NCI-H1092 (cell line): ENCODE measurements at places on chromosomes 1 and 21.
A peak's percentile ranks its signal among the peaks of the same experiment; 100 is the strongest.

DNA sequence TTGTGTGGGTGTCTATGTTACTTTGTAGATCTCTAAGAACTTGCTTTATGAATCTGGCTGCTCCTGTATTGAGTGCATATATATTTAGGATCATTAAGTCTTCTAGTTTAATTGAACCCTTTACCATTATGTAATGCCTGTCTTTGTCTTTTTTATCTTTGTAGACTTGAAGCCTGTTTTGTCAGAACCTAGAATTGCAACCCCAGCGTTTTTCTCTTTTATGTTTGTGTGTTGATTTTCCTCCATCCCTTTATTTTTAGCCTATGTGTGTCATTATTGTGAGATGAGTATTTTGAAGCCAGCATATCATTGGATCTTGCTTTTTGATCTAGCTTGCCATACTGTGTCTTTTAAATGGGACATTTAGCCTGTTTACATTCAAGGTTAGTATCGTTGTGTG, 573.2 kb downstream of the BRINP3 start:
- DNase-seq: no peak

GRCh38 chr1:155514582-155515187, 47.9 kb downstream of the ASH1L start:
- DNase-seq: no peak

GRCh38 chr1:9128520-9129265, at the start of gene GPR157:
Gene GPR157 (minus strand): TSS chr1:9129102. CDS start chr1:9129027, 75 bp downstream.
- no peak for DNase-seq

DNA sequence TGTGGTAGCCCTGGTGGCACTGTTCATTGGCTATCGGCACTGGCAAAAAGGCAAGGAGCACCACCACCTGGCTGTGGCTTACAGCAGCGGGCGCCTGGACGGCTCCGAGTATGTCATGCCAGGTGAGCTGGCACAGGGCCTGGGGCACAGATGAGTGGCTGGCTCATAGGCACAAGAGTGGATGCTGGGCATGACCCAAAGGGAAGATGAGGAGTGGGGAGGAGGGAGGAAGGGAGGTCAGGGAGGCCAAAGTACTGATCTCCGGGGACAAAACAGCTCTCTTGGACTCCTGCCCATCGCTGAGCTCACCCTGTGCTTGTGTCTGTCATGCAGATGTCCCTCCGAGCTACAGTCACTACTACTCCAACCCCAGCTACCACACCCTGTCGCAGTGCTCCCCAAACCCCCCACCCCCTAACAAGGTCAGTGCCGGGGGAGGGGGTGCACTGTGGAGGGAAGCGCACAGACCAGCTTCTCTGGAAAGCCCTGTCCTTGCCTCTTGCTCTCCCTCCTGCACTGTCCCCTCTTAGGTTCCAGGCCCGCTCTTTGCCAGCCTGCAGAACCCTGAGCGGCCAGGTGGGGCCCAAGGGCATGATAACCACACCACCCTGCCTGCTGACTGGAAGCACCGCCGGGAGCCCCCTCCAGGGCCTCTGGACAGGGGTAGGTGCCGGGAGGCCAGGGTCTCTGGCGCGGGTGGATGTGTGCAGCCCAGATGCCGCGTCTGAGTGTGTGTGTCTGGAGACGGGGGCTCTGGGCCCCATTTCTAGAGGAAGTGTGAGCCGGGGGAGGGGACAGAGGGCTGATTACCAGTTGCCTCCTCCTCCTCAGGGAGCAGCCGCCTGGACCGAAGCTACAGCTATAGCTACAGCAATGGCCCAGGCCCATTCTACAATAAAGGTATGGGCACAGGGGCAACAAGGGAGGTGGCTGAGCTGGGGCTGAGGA, 7.3 kb upstream of the LRRC71 start:
- DNase-seq: peak; percentile 69

DNA sequence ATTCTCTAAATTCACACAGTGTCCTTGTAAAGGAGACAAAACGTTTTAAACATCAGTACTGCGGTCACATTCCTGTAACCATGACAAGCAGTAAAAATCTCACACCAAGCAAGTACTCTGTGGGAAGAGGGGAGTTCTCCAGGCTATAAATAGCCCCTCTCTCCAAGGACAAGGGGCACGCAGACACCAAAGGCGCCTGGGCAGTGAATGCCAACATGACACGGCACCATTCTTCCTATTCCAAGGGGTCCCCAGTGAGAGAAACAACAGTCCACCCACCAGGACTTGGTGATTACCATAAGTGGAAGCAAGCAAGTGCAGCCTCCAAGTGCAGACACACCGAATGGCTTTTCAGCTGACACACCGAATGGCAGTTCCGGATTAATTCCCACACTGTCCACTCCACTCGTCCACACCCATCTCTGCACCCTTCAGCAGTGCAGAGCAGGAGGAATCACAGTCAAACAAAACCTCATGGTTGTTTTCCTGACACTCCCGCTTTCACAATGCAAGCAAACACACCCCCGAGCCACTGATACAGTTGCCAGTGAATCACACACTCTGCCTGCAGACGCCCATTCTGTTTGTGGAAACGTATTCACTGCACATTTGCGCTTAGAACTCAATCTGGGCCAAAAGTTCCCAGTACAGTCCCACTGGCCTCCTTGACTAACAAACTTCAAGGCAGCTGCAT, 1.8 kb downstream of the PTTG1IP start:
- DNase-seq: no peak

DNA sequence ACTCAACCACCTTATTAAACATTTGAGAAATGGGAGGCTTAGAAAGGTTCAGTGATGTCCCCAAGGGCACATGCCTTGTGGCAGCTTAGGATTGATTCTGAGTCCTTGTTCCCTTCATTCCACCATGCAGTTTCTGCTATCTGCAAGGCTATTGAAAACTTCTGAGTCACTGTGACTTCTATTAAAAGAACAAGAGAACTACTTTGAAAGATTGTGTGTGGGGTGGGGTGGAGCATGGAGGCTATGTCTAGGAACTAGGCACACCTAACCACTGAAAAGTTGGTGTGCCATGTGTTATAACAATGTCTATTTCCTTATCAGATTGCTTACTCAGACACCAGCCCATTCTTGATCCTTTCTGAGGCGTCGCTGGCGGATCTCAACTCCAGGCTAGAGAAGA, 10.8 kb downstream of the MTARC1 start:
- no peak for DNase-seq

DNA sequence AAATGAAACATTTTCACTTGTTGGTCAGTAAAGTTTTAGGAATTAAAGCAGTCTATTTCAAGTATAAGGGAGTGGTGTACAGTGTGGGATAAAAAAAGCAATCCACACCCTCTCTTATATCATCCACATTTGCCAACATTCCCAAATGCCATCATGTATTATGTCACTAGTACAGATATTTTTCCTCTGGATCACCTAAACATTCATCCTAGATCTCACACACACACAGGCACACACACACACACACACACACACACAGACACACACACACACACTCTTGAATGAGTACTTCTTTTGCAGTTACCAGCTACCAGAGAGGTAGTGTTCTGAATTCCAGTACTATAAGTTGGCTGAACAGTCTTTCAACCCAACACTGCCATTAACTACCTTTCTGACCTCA, 1369.1 kb upstream of the ADGRL4 start:
- no peak for DNase-seq

GRCh38 chr1:214473862-214474261, 77.5 kb downstream of the PTPN14 start:
- DNase-seq: no peak

DNA sequence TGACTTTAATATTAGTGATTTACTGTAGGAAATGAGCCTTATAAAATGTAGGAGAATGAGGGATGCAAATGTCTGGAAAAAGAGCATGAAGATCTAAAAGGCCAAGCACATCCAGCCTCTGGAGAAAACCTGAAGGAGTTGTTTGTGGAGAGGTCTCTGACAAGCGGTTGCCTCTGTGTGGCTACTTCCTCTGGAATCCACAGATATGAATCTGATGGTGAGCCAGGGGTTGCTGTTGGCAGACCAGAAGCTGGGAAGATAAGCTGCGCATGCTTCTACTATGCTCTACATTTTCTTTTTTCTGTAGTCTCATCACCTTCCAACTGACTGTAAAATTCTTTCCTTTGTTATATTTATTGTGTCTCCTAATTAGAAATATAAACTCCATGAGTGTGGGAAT, 248.6 kb downstream of the OLFM3 start:
- DNase-seq: no peak

GRCh38 chr1:48109390-48110013, 112.3 kb upstream of the TRABD2B start:
- peak; percentile 30 for DNase-seq

DNA sequence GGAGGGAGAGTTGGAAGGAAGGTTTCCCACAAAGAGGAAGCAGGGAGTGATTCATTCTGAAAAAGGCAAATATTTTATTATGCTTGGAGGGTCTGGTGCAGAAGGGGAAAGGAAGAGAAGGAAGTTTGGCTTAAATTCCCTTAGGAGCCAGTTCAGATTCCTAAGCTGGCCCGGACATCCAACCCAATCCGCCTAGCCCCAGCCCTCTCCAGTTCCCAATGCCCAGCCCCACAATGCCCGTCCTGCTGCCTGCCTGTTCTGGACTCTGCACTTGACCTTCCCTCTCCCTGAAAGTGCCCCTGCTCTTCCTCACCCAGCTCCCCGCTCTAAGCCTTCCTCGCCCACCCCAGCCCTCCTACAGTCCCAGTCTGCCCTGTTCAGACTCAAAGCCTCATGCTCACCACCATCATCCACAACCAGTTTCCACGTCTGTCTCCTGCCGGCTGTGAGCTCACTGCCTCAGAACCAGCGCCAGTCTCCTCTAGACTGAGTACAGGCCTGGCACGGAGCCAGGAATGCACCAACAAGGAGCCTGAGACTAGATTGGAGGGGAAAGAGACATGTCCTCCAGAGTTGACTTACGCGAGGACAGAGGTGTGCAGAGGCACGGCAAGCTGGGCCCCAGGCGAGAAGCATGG, 18.9 kb downstream of the CAPN2 start:
- no peak for DNase-seq

GRCh38 chr1:20956272-20956671, 169.2 kb upstream of the HP1BP3 start:
- no peak for DNase-seq

- DNase-seq: no peak
These were observed 42.3 kb downstream of the HMCN1 start for GRCh38 chr1:185776522-185776921.

DNA sequence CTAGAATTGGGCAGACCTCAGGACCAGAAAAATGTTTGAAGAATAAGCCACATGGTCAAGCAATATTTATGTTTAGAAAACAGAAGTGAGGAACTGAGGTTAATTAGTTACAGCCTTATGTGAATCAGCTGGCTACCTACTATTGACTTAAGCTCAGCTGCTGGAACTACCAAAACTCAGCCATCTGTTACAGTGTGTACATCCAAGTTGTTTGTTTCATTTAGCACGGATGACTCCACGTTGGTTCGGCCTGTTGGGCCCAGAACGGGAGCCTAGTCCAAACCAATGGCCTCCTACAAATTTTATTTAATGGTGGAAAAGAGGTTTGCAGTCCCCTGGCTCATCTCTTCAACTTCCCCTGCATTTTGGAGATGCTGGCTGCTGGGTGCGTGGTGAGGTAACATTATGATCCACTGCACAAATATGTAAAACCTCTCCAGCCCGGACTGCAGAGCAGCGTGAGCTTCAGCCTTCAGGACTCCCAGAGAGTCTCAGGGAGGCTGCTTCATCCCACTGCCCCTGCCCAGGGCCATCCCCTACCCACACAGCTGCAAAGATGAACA, 143.4 kb downstream of the ZZZ3 start:
- DNase-seq: no peak

GRCh38 chr1:215004121-215004827, 78.3 kb upstream of the KCNK2 start:
- DNase-seq: no peak

DNA sequence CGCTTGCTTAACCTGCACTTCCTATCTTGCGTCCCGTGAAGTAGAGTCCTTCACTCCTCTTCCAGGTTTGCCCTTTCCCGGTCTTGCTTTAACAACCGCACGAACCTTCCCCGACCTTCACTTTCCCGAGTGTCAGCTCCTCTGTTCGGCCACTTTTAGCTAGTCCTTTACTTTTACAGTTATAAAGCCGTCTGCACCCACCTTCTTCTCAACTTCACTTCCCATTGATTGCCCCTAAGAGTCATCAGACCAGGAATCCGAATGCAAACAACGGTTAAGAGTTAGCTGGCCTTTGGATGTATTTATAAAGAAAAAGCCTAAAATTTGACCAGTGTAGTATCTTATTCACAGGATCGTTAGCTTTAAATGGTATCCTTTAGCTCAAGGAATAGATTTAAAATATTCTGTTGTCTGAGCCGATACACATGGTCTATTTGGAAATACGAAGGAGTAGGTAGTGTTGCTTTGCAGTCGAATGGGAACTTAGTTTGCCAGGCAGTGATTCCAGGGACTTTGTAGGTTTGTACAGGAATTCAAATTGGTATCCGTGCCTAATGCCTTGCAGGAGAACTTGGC, 1.4 kb downstream of the PPP2R5A start:
- DNase-seq: no peak

DNA sequence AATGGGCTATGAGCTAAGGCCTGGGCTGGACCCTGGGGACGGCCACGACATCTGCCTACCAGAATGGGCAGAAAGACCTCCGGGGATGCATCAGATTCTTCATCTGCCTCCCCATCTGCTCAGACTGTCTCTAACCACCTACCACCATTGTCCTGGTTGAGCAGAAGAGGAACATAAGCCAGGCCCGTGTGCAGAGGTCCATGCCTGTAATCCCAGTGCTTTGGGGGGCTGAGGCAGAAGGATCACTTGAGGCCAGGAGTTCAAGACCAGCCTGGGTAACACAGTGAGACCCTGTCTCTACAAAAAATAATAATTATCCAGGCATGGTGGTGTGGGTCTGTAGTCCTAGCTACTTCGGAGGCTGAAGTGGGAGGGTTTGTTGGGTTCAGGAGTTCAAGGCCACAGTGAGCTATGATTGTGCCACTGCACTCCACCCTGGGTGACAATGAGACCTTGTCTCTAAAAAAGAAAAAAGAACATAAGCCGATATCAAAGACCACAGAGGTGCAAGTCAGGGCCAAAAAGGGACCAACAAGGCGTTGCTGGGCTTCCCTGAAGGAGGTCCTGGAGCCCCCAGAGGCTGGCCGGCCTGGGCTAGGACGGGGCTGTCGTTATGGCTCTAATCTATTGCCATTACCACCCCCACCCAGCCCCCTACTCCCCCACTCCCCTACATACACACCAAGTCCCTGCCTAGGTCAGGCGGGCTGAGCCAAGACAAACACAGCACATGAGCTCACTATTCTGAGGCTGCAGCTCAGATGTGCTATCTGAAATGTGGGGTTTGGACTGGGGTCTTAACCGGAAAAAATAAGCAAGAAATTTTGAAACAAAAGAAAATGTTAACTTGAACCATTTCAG, 239.2 kb upstream of the RAB4A start:
- DNase-seq: no peak

- peak; percentile 29 for DNase-seq
These were observed at the start of gene ANKRD65 for GRCh38 chr1:1421147-1421906. Gene ANKRD65 (minus strand): TSS chr1:1421276. CDS start chr1:1421005, 271 bp downstream.

GRCh38 chr1:155011437-155012025, 8.9 kb downstream of the ZBTB7B start:
- no peak for DNase-seq

- DNase-seq: peak; percentile 89
These were observed 1.1 kb upstream of the GUCA2A start for GRCh38 chr1:42165511-42166210.
